ENCODE measurements at places on chromosomes 16 and 17. TPM values are rescaled to one million over a fixed set of nuclear protein-coding genes. Genes with fewer than 3 reads are reported as not detected.

The PERCC1 gene
- 3.6 TPM for polyA plus RNA-seq

- no peak for DNase-seq
Observed at GRCh38 chr16:81449899-81450608, 5.4 kb downstream of the CMIP start.

DNA sequence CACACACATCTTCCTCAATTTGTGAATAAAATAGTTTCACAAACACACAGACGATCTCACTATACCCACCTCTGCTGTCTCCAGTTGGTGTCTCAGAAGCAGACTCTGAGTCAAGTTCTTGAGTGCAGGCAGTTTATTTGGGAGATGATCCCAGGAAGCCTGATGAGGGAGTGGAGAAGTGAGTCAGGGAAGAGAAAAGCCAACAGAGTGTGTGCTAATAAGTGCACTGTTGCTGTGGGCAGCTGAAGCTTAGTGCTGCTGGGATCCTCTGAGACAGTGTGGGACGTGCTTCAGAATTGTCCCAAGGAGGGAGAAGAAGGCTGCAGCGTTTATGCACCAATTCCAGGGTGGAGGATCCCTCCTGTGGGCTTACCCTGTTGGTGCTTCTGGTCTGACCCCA is 423.2 kb upstream of the C16orf82 start:
- DNase-seq: no peak

DNA sequence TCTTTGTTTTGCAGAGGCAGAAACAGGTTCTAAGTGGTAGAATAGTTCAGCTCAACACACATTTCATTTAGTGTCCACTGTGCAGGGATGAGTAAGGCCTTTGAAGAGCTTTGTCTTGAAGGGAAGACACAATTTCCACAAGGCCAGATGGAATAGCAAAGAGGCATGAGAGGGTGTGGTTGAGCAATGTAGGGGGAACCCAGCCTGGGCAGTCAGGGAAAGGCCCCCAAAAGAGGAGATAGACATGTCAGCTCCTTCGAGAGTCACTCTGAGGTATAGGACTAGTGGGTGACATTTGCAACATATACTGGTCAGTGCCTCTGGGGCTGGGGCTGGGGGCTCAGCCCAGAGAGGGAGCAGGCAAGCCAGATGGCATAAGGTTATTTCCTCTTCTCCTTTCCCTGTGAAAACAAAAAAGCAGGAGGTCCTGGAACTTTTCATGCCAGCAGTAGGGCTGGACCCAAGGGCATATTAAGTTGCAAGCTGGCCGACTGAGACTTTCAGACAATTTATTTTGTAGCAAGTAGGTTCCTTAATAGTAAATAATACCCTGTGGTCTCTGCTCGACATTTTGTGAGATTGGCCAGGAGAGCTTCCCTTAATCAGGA is 7.1 kb downstream of the ALKBH5 start:
- no peak for DNase-seq

- no peak for DNase-seq
Observed at GRCh38 chr17:56142781-56143180, 10.5 kb upstream of the ANKFN1 start.

- no peak for DNase-seq
Observed at GRCh38 chr17:44928136-44928535, 12.8 kb upstream of the GFAP start.

Data from right lung (tissue), 10 donors.